Tibial artery (tissue), 4 donors: ENCODE measurements at places on chromosomes 1 and 21.
A peak's percentile ranks its signal among the peaks of the same experiment; 100 is the strongest.

- no peak overlapping the region for H3K27ac ChIP-seq
- H3K4me3 ChIP-seq: no peak overlapping the region
- H3K4me1 ChIP-seq: peaks cover 3% of the 10 kb centered on the region
- DNase-seq: no peak
- H3K36me3 ChIP-seq: no peaks in the 10 kb centered on the region
- no peaks in the 10 kb centered on the region for H3K27me3 ChIP-seq
These were observed 267.7 kb upstream of the PROX1 start for GRCh38 chr1:213720032-213720431.

DNA sequence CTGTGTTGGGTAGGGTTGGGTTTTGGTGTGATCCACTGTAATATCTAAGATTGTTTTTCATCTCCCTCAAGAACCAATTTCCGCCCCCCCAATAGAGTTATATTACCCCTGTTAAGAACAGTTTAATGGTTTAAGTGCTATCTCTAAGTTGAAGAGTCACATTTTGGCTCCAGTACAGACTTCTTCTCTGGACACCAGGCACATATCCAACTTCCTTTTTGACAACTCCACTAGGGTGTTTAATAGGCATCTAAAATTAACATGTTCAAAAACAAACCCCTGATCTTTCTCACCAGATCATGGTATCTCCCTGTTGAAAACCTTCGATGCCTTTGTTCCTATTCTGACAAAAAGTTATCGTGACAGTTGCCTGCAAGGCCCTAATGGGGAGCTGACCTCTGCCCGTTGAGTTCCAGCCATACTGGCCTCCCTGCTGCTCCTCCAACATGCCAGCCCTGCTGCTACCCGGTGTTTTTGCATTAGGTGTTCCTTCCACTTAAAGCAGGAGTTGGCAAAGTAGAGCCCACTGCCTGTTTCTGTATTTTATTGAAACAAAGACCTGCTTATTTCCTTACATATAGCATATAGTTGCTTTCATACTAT, 18.6 kb downstream of the USP24 start:
- no peaks in the 10 kb centered on the region for H3K27me3 ChIP-seq
- peaks cover 34% of the 10 kb centered on the region for H3K4me1 ChIP-seq
- H3K36me3 ChIP-seq: no peaks in the 10 kb centered on the region
- H3K4me3 ChIP-seq: no peak overlapping the region
- H3K27ac ChIP-seq: no peak overlapping the region
- DNase-seq: no peak

GRCh38 chr1:28172713-28173150, 3.8 kb downstream of the PTAFR start:
- H3K27me3 ChIP-seq: peaks cover 2% of the 10 kb centered on the region
- no peak overlapping the region for H3K4me3 ChIP-seq
- H3K36me3 ChIP-seq: no peaks in the 10 kb centered on the region
- H3K27ac ChIP-seq: no peak overlapping the region
- DNase-seq: no peak

GRCh38 chr1:248841702-248842395, 3.8 kb downstream of the ZNF672 start:
- H3K36me3 ChIP-seq: peaks cover 23% of the 10 kb centered on the region
- H3K4me3 ChIP-seq: peak overlapping the region; percentile 13
- peak overlapping the region; percentile 64 for H3K27ac ChIP-seq
- no peaks in the 10 kb centered on the region for H3K27me3 ChIP-seq
- H3K4me1 ChIP-seq: peaks cover 42% of the 10 kb centered on the region

- peak; percentile 29 for DNase-seq
- H3K4me1 ChIP-seq: no peaks in the 10 kb centered on the region
- no peak within 1 kb of the TSS for H3K4me3 ChIP-seq
- no peaks in the 10 kb centered on the region for H3K27me3 ChIP-seq
- H3K36me3 ChIP-seq: no peaks in the 10 kb centered on the region
These were observed at the start of gene SLAMF9 for GRCh38 chr1:159953536-159954515. Gene SLAMF9, minus strand, starts transcription at chr1:159954237. Its CDS starts 100 bp downstream, at chr1:159954137.

DNA sequence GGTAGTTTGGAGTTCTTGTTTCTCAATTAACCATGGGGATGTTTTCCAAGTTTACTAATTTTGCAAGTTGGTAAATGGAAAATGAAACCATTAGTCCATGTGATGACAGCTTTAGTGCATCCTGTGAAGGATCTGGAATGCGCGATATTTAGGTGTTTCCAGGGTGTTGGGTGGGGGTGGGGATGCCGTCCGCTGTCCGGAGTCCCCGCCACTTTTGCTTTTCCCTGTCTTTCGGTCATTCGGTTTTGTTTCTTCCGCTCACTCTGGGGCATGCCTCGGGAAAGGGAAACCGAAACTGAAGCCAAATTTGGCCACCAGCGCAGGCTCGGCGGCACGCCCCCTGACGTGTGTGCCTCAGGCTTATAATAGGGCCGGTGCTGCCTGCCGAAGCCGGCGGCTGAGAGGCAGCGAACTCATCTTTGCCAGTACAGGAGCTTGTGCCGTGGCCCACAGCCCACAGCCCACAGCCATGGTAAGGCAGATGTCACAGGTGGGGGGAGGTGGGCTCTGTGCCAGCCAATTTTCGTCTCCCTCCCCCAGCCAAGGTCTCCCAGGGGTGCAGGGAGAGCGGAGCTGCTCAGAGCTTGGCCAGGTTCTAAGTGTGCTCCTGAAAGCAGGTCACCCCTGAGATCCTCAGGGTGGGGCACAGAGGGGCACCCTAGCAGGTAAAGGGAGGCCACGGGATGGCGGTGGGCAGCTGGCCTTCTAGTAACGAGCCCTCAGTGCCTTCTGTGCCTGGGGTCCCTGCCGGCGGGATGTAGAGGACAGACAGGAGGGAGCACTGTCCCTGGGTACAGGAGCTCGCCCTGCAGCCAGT, at the start of gene ISG15:
Gene ISG15 (plus strand): TSS at position 393 of the 817 bp plus-strand sequence. CDS start 77 bp downstream, at position 470.
- peak within 1 kb of the TSS; percentile 57 for H3K4me3 ChIP-seq
- DNase-seq: peak; percentile 95
- no peaks in the 10 kb centered on the region for H3K36me3 ChIP-seq
- H3K4me1 ChIP-seq: no peaks in the 10 kb centered on the region
- H3K27ac ChIP-seq: peak within 1 kb of the TSS; percentile 72
- no peaks in the 10 kb centered on the region for H3K27me3 ChIP-seq

GRCh38 chr1:174114106-174114505, 45.2 kb upstream of the RABGAP1L start:
- H3K4me1 ChIP-seq: no peaks in the 10 kb centered on the region
- H3K36me3 ChIP-seq: no peaks in the 10 kb centered on the region
- H3K27ac ChIP-seq: no peak overlapping the region
- no peak for DNase-seq
- no peak overlapping the region for H3K4me3 ChIP-seq

- H3K4me1 ChIP-seq: peaks cover 17% of the 10 kb centered on the region
- H3K27ac ChIP-seq: peak overlapping the region; percentile 96
- H3K27me3 ChIP-seq: no peaks in the 10 kb centered on the region
- DNase-seq: peak; percentile 73
- no peaks in the 10 kb centered on the region for H3K36me3 ChIP-seq
These were observed 558 bp upstream of the BTG3 start for GRCh38 chr21:17613242-17613676.

- H3K27me3 ChIP-seq: no peaks in the 10 kb centered on the region
- no peak overlapping the region for H3K4me3 ChIP-seq
- H3K27ac ChIP-seq: no peak overlapping the region
- no peak for DNase-seq
These were observed 285.5 kb downstream of the VAV3 start for GRCh38 chr1:107679411-107679953.

DNA sequence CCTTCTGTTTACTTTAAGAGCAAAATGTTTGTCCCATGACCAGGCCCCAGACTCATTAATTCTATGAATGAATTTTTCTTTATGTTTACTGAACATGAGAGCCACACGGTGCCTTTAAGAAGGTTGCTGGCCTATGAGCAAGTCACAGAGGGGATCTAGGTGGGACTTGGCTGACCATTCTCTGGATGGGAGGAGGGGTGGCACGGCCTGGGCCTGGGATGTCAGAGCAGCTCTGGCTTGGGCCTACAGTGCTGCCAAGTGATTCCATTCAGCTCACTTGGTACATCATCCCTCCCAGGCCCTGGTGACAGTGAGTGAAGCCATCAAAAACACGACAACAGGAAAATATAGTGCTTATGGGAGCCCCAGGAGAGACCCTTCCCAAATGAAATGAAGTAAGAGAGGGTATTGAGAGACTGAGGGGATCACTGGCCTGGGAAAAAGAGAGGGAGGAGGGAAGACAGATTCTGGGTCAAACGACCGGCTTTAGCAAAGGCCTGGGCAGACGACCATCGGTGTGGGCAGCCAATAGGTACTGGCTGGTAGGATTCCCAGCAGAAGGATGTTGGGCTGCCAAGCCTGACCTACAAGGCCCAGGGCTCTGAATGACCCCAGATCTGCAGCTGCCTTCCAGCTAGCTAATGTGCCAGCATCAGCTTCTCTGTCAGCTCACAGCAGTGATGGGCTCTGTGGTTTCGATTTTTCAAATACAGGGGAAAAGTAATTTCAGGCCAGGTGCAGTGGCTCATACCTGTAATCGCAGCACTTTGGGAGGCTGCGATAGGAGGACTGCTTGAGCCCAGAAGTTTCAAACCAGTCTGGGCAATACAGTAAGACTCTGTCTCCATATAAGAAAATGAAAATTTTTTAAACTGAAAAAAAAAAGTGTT, 3.3 kb downstream of the TMEM53 start:
- no peaks in the 10 kb centered on the region for H3K36me3 ChIP-seq
- H3K4me1 ChIP-seq: no peaks in the 10 kb centered on the region
- no peak overlapping the region for H3K27ac ChIP-seq
- H3K27me3 ChIP-seq: peaks cover 2% of the 10 kb centered on the region

DNA sequence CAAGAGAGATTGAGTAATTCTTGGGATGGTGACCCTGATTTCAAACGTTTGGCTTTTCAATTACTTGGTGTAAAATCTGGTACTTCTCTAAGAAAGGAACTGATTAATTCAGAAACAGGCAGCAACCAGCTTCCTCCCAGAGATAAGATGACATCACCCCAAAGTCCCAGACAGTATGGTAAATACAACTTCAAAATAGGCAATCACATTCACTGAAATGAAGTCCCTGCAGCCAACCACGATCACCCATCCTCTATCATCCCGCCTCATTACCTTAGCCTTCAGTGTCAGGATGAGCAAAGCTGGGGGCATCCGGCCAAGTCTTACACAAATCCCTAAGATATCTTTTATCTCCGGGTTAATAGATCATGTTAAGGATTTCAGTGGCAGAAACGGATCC, 26.4 kb upstream of the RUNX1 start:
- H3K4me1 ChIP-seq: no peaks in the 10 kb centered on the region

DNA sequence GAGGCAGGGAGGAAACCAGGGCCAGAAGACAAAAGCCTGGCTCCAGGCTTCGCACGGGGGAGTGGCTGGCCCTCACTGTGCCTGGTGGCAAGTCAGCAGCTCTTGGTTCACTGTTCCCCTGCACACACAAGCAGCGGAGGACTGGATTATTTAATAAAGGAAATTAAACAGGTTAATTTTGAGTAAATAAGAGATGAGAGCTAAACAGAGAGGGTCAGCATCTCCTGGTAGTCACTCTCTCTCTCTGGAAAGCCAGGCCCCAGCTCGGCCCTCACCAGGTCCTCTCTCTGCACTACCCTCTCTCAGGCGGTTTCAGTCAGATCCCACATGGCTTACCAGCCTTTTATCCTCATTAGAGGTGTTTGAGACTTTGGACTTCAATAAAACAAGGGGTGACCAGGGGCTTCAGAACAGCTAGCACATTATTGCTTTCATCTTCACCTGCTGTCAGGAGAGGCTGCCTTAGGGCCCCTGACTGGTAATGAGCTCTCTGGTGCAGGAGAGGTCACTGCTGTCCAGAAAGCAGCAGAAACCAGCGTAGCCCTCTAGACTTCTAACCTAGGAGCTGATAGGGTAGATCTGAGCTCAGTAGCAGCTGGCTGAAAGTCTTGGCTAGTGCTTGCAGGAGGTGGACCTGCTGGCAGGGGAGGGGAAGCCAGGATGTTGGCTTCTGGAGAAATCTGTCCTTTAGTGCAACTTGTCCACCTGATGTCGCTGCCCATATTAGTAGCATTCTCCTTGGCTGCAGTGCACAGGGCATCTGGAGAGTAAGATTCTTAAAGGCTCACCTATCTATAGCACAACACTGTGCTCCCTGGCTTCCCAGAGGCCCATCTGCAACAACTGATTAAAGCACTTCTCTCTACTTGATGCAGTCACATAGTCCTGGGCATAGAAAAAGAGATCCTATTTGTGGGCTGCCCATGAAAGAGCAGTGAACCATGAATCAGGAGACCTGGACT, 45.9 kb downstream of the SYT6 start:
- H3K27me3 ChIP-seq: no peaks in the 10 kb centered on the region
- H3K27ac ChIP-seq: no peak overlapping the region
- DNase-seq: no peak
- H3K36me3 ChIP-seq: no peaks in the 10 kb centered on the region
- H3K4me1 ChIP-seq: no peaks in the 10 kb centered on the region

DNA sequence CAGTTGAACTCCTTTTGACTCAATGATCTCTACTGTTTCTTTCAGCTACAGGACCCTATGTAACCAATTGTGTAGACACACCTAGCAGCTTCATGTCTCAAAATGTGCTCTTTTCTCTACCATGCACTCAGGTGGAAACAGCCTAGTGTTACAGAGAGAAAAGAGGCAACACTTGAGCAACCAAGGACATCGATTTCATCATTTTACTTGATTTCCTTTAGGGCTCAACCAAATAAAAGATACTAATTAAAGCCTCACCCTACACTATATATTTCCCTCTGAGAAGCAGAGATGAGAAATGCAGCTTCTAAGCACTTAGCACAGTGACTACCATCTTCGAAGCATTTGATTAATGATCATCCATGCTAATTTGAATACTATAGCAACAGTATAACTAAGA, 55.1 kb downstream of the PTGER3 start:
- no peak overlapping the region for H3K27ac ChIP-seq
- no peak overlapping the region for H3K4me3 ChIP-seq
- peaks cover 27% of the 10 kb centered on the region for H3K4me1 ChIP-seq
- no peaks in the 10 kb centered on the region for H3K27me3 ChIP-seq

GRCh38 chr1:201515895-201516294, 9.0 kb upstream of the CSRP1 start:
- H3K4me1 ChIP-seq: no peaks in the 10 kb centered on the region
- DNase-seq: no peak
- H3K27ac ChIP-seq: no peak overlapping the region
- no peaks in the 10 kb centered on the region for H3K27me3 ChIP-seq
- no peaks in the 10 kb centered on the region for H3K36me3 ChIP-seq

DNA sequence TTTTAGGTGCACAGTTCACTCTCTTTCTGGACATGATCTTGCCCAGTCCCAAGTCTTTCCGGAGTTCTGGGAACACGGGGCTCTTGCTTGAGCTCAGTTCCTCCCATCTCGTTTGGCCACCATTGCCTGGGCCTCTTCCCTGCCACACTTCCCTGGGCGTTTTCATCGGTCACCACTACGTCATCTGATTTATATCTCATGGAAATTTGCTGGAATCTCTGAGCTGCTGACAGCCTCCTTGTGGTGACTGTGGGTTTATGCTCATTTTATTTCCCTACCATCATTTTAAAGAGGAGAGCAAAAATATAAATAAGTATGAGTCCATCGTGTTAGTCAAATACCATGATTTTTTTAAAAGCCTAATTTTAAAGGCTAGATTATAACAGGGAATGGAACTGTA, 449.1 kb upstream of the KAZN start:
- no peaks in the 10 kb centered on the region for H3K27me3 ChIP-seq
- H3K4me3 ChIP-seq: no peak overlapping the region
- no peak for DNase-seq
- no peaks in the 10 kb centered on the region for H3K4me1 ChIP-seq
- H3K27ac ChIP-seq: no peak overlapping the region
- H3K36me3 ChIP-seq: no peaks in the 10 kb centered on the region

GRCh38 chr1:205456868-205457745, 1.3 kb upstream of the BLACAT1 start:
- H3K27me3 ChIP-seq: peaks cover 97% of the 10 kb centered on the region
- no peak overlapping the region for H3K4me3 ChIP-seq
- H3K27ac ChIP-seq: no peak overlapping the region
- H3K36me3 ChIP-seq: no peaks in the 10 kb centered on the region
- H3K4me1 ChIP-seq: peaks cover 20% of the 10 kb centered on the region
